NCI-H1105 treated with DMSO at 0.1 percent for 48 hours (cell line): ENCODE measurements at places on chromosomes 2 and 18.

DNA sequence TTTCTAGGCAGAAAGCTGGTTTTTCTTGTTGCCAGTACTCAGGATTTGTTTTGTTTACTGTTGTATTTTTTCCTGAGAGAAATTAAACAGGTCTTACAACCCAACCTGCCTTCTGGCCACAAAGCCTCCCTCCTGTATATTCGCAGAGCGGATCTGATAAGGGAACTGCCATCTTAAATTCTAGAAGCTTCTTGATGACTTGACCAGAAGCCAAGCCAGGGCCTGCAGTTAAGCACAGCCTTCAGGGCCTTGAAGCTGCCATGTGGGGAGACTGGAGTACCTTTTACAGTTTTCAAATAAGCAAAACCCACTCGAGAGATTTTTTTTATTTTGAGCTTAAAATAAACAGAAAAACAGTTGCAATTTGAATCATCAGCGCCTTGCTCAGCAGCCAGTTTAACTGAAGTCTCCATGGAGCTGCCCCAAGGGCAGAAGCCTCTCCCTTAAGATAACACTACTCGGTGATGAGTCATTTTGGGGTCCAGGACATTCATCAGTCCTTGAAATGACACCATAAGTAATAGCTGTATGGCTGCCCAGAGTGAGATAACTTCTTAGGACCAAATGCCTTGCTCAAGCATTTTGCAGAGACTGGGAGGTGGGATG lies 51.5 kb upstream of the PHLPP1 start:
- DNase-seq, result no peak

DNA sequence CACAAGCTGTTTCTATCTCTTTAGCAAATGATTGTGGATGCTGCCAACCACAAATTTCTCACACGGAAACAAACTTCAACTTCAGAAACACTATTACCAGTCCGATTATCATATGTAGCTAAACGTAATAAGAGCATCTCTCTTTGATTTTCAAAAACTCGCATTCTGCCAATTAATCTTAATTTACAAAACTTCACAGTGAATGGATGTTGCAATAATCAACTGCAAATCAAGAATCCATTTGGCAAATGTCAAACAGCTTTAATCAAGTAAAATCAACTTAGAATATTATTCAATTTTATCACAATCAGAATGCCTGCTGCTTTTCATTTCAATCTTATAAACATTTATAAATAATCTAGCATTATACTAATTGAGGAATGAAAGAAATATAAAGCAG lies 54.2 kb downstream of the DTNB start:
- no peak for DNase-seq

DNA sequence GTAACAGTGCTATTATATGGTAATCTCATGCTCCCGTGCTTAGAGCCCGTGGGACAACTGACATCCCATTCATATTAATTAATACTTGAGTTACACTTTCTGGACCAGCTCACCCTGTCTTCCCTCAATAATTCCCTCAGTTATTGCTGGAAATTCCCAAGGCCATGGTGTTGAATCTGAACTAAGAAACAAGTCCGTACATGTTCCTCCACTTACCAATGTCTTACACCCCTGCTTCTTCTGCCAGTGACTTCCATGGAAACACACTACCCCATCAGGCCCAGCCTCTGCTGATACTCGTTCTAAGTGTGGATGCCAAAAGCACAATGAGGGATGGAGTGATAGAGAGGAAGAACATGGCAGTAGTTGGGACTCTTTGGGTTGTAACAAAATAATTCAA lies 193.7 kb downstream of the RND3 start:
- no peak for DNase-seq

GRCh38 chr2:24490181-24490689 lies 819 bp upstream of the NCOA1 start:
- peak; percentile 34 for DNase-seq

DNA sequence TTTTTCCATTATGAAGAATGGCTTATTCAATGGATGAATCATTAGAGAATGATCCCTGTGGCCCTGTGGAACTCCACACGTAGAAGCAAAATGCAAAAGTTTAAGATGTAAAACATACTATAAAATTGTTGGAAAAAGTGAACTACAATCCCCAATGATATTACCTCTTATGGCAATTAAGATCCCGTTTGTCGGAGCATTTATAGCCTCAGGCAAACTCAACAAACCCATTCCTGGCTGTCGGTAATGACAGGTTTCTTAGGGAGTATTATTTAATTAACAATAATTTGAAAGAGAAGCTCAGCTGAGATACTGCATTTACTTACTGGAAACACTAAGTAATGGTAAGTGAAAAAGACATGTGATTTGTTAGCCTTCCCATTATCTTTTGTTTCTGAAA lies 138.3 kb downstream of the CDH20 start:
- peak; percentile 73 for DNase-seq

DNA sequence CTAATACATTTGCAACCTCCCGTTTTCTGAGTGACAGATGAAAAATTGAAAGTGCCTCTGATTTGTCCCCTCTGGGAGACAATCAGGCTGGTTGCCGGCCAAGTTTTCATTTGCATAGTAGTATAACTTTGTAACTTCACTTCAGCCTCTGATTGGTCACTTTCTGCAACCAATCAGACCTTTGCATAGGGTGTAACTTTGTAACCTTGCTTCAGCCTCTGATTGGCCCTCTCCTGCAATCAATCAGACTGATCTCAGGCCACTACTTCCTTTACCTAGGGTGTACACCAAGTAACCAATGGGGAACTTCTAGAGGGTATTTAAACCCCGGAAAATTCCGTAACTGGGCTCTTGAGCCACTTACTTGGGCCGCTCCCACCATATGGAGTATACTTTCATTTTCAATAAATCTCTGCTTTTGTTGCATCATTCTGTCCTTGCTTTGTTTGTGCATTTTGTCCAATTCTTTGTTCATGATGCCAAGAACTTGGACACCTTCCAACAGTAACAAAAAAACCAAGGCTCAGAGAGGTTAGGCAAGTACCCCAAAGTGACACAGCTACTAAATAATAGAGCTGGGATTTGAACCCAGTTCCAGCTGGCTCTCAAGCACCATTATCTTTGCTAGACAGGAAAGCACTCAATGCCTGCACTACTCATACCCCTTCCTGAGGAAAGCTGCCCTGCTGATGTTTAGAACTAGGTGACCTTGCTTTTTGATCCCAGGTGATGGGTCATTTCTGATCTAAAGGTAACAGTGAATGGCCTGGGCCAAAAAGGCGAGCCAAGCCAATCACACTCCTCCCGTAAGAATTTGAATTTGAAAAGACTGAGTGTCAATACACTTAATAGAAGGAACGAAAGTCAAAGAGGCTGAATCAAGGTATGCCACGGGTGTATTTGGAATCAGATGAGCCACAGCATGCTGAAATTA lies 10.9 kb upstream of the MYOM1 start:
- DNase-seq, result no peak

DNA sequence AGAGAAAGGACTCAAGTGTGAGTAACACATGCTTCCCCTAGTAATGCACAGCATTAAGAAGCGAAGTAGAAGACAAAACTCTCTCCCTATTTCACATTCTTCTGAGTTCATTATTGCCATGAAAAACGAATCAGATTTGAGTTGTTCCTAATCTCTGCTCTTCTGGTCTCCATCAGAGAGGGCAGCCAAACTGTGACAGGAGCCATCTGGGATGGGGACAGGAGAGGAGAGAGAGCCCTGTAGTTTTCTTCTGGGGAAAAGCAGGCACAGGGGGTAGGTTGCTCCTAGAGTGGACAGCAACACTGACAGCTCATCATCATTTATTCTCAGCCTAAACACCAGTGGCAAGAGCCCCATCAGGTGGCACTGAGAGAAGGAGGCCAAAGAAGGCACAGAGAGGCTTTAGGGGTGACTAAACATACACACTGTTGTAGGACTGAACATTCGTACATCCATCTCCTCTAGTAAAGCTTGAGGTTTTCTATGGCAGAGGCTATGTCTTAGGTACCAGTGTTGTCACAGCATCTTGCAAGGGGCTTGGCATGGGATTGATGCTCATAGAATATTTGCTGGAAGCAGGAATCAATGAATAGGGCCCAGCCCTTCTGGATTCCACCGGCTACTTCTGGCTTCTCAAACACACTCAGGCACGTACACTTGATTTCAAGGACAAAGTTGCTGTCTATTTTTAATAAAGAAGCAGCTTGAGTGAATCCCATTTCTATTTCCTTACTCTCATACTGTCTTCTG lies 33.1 kb downstream of the SLC8A1 start:
- no peak for DNase-seq

GRCh38 chr18:65411061-65411460 lies 339.8 kb upstream of the CDH7 start:
- DNase-seq, result peak; percentile 81

DNA sequence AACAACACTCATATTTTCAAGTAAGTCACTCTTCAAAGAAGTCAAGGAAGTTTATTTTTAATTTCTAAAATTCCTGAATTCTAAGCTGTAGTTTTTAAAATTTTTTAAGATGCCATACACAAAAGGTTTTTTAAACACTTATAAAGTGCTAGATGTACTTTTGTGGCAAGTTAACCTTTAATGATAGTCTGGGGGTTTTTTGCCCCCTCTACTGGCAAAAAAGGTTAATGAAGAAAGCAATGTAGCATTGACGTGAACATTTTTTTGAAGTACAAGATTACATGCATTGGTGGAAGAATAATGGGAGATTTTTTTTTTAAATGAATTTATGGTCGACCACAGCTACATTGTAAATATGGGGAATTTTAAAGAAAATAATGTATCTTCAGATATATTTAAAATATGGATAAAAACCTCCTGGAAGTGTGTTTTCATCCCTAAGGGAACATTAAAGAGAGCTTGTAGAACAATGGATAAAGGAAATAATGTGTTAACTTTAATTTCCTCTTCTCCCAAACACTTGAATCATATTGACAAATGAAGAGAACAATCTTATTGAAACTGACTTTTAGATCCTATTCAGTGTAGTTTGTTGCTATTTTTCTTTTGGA lies 12.6 kb downstream of the ITPRID2 start:
- peak; percentile 19 for DNase-seq
